ENCODE measurements at places on chromosomes 12 and 14.
A peak's percentile ranks its signal among the peaks of the same experiment; 100 is the strongest.

GRCh38 chr14:94227029-94227428 is 52.9 kb downstream of the PPP4R4 start:
- no peaks in the 10 kb centered on the region for H3K36me3 ChIP-seq
- no peak for DNase-seq
- H3K27me3 ChIP-seq = peaks cover 1% of the 10 kb centered on the region
- no peak overlapping the region for H3K27ac ChIP-seq

DNA sequence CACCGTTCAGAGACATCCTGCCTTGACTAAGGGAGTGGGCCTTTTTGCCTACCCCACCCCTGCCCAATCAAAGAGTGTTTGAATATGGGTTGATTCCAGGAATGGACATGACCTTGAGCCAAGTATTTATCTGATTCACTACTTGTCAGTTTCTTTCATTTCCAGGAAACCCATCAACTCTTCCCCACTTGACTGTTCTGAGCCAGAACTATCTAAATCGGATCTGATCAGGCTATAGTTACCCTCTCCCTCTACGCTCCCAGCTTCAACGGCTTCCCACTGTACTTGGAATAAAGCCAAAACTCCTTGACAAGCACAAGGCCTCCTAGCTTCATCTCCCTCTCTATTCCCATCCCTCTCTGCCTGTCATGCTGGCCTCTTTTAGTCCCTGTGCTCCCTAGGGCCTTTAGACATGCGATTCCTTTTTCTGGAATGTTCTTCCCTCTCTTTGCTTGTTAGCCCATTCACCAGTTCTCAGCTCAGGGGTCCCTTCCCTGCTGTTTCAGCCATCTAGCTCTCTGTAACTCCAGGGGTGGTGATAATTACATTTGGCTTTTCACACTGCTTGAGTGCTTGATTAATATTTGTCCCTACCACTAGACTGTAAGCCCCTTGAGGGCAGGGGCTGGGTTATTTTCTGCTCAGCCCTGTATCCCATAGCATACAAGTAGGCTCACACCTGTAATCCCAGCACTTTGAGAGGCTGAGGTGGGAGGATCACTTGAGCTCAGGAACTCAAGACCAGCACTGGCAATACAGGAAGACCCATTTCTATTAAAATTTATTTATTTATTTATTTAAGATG is 5.5 kb upstream of the ITPK1 start:
- no peak overlapping the region for H3K27ac ChIP-seq
- H3K27me3 ChIP-seq = peaks cover 3% of the 10 kb centered on the region
- H3K4me1 ChIP-seq = peaks cover 10% of the 10 kb centered on the region
- no peaks in the 10 kb centered on the region for H3K36me3 ChIP-seq
- DNase-seq = no peak
- no peak overlapping the region for H3K4me3 ChIP-seq

DNA sequence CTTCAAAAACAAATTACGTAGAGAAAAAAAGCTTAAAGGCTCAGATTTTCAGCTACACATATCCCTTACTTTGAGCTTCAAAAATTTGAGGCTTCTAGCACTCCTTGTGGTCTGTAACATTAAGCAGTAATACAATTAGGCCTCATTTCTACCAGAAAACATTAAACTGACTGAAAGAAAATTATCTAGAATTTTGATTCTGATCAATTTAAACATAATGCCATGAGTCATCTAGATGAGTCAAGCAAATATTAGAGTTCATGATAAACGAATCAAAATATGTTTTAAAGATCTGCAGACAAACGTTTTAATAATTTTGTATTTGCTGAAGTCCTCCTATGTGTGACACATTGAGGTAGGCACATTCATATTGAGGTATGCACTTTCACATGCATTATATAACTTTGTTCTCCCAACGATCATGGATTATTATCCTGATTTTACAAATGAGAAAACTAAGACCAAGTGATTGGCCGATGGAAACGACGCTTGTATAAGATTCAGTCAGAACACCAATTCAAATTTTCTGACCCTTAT is 4.3 kb downstream of the OSBPL8 start:
- no peak overlapping the region for H3K4me3 ChIP-seq
- H3K27ac ChIP-seq = no peak overlapping the region
- peaks cover 14% of the 10 kb centered on the region for H3K27me3 ChIP-seq
- H3K4me1 ChIP-seq = peaks cover 65% of the 10 kb centered on the region
- DNase-seq = no peak

DNA sequence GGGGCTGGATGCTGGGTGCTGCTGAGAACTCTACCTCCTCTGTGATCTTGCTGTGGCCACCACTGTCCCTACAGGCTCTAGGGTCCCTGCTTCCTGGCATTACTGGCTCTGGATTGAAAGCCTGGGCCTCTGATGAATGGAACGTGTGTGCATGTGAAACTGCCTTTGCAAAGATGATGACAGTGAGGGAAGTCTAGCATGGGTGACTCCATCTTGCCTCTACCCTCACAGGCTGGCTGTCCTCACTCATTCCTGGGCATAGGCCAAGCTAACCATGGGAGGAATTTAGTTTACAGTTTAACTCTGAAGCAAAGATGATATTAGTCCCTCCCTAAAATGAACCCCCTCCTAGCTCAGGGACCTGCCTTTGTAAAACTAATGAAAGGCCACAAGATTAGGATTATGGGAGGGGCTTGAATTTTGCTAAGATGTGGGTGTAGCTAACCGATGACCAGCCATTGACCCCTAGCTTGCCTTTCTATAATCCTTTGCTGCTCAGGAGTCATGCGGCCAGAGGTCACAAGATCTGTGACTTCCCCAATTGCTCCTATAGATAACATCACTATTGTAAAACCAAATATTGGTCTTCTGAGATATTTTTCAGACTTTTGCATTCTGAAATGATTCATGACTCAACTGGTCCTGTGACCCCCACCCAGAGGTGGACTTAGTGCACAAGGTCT is 2.2 kb upstream of the C1S start:
- H3K4me1 ChIP-seq = no peaks in the 10 kb centered on the region
- peaks cover 3% of the 10 kb centered on the region for H3K27me3 ChIP-seq
- no peak for DNase-seq
- H3K36me3 ChIP-seq = no peaks in the 10 kb centered on the region
- H3K4me3 ChIP-seq = no peak overlapping the region

DNA sequence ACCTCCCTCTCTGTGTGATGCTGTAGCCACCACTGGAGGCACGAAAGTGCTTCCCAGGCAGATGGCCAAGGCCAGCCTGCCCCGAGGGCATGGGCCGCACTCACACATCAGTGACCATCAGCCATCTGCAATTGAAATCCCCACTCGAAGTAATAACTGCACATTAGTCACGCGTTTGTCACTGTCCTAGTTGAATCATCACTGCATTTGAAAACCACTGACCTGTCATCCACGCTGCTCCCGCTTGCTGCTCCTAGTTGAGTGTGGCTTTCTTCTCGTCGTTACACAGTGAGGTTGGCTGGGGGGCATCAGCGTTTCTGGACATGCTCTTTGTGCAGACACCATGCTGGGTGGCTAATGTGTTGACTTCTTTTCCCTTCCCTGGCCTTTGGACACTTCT is 176.1 kb downstream of the ADGRD1 start:
- H3K27me3 ChIP-seq = peaks cover 2% of the 10 kb centered on the region
- no peaks in the 10 kb centered on the region for H3K36me3 ChIP-seq
- DNase-seq = no peak
- peak overlapping the region; percentile 82 for H3K27ac ChIP-seq

All from immature natural killer cell (primary cell).